ENCODE measurements at places on chromosomes 6 and 20. TPM values are rescaled to one million over a fixed set of nuclear protein-coding genes. Genes with fewer than 3 reads are reported as not detected.

GRIK2 gene
- total RNA-seq = 1.2 TPM

LAMA2 gene
- total RNA-seq = 73.1 TPM

PROKR2 gene
- not detected for total RNA-seq

ITPA gene
- total RNA-seq = 32.7 TPM

CLVS2 gene
- not detected for total RNA-seq

L3MBTL1 gene
- total RNA-seq = 8.8 TPM

REM1 gene
- 7.1 TPM for total RNA-seq

MUCL3 gene
- total RNA-seq = 0.51 TPM

SCGN gene
- 2.7 TPM for total RNA-seq

SYCP2 gene
- total RNA-seq = 6.7 TPM

SLC17A9 gene
- 17.3 TPM for total RNA-seq

SLCO4A1 gene
- 4.7 TPM for total RNA-seq

PKIB gene
- total RNA-seq = 4.5 TPM
